ENCODE measurements at places on chromosomes 5 and 9.
A peak's percentile ranks its signal among the peaks of the same experiment; 100 is the strongest.

- DNase-seq: no peak
Observed at GRCh38 chr9:16484180-16484579, 386.3 kb downstream of the BNC2 start.

- no peak for DNase-seq
Observed at GRCh38 chr5:116652903-116653302, 78.3 kb upstream of the SEMA6A start.

- DNase-seq: no peak
Observed at GRCh38 chr9:116059466-116059865, 94.1 kb upstream of the PAPPA start.

DNA sequence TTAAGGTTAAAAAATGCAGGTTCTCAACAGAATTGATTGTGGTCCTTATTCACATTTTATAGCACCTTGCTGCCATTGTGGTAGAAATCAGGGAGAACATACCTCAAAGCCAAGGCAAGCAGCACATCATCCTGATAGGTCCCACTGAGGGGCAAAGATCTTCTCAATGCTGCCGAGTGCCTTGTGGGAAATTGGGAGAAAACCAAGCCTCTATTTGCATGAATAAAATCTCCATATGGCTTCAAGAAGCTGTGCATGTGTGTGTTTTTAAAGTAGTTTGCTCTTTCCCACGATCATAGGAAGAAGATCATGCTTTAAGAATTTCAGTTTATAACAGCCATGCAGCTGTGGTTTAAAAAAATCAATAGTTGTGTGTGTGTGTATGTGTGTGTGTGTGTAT lies 216.9 kb upstream of the FBXL7 start:
- no peak for DNase-seq

DNA sequence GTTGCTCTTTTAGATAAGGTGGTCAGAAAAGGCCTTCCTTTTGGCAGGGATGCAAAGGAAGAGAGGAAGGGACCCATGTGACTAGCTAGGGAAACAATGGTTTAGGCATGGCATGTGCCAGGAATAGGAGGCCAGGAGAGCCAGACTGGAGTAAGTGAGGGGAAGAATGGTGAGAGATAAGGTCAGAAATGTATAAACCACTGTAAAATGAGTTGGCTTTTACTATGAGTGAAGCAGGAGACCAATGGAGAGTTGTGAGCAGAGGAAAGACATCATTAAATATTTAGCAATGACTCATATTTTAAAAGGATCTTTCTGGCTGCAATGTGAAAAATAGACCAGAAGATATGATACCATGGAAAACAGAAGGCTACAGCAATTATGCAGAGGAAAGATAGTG lies 50.9 kb downstream of the AP3B1 start:
- peak; percentile 43 for DNase-seq

DNA sequence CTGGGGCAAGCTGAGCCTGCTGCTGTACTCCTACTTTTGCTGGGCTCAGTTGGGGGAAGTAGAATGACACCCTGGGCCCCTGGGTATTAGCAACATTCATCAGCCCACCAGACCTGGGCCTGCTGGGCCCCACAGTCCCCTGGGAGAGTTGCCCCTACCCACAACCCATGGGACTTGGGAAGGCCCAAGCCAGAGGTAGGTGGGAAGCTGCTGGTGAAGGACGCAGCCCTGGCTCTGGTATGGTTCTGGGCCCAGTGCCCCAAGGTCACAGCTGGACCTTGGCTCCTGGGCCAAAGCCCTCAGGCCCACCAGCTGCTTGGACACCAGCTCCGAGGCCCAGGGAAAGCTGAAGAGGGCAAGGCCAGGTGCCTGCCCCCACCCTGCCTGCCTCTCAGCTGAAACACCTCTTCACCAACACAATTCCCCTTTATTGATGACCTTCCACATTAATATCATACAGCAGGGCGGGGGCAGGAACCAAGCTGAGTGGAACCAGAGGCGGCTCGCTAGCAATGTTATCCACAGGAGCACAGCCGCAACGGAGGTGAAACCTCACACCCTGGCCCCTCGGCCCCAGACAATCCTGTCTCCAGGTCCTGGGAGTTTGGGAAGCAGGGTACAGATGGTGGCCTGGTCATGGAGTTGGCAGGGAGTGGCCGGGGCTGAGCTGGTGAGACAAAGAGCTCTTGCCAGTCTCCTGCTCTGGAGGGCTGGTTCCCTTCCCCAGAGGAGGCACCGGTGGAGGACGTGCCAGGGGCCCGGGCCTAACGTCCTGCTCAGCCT lies 13.7 kb downstream of the DOLPP1 start:
- DNase-seq: no peak

GRCh38 chr9:73167614-73168013 lies 15.9 kb downstream of the ANXA1 start:
- DNase-seq: no peak

DNA sequence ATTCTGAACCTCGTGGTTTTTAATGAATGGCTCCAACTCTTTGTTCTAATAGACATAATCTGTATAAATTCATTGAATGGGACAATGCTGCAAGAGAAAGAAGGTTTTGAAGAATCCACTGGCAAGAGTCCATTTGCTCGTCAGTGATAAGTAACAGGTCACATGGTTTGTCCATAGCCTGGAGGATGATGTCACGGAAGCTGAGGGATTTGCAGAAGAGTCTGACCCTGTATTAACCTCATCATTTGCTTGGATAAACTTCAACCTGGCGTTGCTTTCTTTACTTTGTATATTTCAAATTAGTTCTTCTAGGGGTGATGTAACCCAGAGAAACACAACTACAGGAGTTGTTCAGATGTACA lies 197.4 kb downstream of the GAS1 start:
- peak; percentile 79 for DNase-seq

Measured in brain microvascular endothelial cell (primary cell).